Substantia nigra (tissue), 51 donors: ENCODE measurements at places on chromosomes 6 and 20.
A peak's percentile ranks its signal among the peaks of the same experiment; 100 is the strongest.

- DNase-seq, result no peak
Observed at GRCh38 chr20:9400171-9401025, 114.0 kb upstream of the LAMP5 start.

- no peak for DNase-seq
Observed at GRCh38 chr20:59324521-59325141, 24.2 kb downstream of the EDN3 start.

- DNase-seq, result no peak
Observed at GRCh38 chr20:24779946-24780345, 169.1 kb upstream of the CST7 start.

GRCh38 chr6:70131528-70131927, 171.4 kb downstream of the COL9A1 start:
- DNase-seq, result no peak

DNA sequence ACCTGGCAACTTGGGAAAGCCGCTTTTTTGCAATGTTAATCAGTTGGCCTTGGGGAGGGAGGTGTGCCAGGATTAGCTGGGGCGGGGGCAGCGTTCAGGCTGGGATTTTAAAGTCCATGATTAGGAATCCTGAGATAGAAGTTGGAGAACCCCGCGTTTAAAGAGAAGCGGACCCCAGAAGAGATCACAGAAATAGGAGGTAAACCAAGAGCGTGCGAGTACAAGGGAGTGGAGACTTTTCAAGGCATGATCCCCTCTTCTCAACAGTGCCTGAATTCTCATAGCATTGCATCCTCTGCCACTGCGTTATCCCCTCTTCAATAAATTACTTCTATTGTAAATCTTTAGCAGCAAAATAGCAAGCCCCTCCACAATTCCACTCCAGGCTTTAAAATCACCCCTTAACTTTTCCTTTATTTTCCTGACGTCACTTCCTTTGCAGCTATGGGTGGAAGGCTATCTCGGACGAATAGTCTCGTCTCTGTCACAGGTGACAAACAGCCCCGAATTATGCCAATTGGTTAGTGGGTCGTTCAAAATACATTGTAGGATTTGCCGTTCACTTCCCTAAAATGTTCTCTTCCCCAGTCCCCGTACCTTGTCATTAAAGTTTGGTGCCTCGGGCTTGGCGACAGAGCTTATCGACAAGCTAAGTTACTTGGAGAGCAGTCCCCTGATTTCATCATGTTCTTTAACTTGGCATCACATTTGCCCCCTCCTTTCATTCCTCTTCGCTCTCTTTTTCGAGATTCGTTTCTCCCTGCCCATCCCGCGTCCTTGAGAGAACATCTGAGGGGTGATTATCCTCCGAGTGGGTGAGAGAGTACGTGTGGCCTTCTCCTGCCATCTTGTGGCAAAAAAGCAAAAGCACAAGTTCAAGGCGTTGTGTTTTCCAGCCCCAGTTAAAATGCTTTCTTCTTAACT, 17.1 kb downstream of the OR2B2 start:
- peak; percentile 35 for DNase-seq

DNA sequence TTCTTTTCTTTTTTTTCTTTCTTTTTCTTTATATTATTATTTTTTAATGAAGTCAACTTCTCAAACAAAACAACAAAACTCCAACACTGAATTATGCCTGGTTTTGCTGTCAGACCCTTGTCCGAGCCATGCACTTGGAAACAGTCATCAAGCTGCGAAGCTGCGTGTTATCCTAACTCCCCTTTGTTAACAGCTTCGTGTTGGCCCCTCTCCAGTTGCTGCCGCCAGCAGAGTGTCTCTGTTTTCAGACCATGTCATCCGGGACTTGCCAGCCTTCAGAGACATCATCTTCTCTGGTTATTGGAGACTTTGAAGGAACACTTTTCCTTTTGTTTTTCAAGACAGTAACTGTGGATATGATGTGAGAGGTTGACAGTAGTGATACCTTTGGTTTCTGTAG, 83.1 kb downstream of the TRMT11 start:
- no peak for DNase-seq

DNA sequence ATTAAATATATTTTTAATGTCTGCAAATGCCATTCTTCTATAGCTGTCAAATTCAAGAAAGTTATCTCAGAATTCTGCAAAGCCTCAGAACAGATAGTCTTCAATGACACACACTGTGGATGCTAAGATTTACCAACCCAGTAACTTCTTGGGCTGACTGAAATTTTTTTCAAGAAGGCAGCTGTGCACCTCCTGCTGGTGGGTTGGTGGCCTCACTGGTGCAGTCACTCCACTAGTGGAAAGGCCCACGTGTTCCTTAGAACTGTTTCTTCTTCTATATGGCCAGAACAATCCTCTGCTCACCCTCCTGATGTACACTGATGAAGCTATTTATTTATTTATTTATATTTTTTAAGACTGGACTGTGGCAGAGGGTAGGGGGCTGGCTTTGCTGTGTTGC, 28.1 kb upstream of the MTCL3 start:
- no peak for DNase-seq

DNA sequence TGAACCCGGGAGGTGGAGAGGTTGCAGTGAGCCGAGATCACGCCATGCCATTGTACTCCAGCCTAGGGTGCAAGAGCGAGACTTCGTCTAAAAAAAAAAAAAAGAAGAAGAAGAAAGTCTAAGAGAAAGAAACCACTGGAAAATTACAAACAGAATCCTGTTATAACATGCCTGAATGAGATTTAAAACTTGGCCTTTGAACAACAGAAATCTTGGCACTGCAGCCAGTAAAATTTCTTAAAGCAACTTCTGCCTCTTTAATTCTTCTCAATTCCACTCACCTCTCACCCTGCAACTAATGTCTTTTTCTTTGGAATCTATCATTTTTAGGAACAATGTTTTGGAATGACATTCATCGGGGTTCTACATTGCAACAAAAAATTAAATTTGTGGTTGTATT, 26.3 kb downstream of the PM20D2 start:
- no peak for DNase-seq

DNA sequence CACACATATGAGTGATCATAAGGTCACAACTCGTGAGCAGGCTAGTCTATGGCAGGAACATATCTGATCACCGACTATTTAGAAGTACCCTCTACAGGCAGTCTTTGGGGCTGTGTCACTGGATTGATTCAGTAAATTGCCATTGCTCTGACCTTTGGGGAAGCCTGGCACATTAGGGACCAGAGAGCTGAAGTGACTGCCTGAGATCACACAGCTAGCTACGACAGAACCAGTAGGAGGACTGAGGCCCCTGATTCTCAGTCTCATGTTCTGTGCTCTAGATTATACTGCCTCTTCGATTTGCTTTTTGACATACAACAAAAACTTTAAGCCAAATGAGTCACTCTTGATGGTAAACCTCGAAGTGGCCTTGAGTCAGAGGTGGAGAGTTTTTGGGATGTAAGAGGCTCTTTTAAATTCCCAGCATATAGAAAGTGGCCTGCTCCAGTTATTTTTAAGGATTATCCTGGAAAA, 247.5 kb upstream of the SUPT3H start:
- no peak for DNase-seq

GRCh38 chr20:60138256-60139220, 180.3 kb downstream of the CDH26 start:
- DNase-seq, result no peak

GRCh38 chr20:32354592-32355416, 3.3 kb upstream of the ASXL1 start:
- DNase-seq, result no peak

DNA sequence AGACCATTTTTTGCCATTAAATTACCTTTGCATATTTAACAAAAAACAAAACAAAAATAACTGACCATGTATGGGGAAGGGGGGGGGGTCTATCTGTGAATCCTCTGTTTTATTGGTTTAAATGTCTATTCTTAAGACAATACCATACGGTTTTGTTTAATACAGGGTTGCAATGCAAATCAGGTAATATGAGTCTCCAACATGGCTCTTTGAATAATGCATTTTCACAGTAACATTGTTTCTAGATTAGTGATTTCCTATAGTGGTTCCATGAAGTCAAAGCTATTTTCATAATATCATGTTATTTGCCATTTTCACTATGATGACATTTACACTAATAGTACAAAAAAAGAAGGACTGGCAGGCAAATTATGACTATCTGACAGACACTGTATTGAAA, 64.7 kb upstream of the LYRM2 start:
- no peak for DNase-seq

DNA sequence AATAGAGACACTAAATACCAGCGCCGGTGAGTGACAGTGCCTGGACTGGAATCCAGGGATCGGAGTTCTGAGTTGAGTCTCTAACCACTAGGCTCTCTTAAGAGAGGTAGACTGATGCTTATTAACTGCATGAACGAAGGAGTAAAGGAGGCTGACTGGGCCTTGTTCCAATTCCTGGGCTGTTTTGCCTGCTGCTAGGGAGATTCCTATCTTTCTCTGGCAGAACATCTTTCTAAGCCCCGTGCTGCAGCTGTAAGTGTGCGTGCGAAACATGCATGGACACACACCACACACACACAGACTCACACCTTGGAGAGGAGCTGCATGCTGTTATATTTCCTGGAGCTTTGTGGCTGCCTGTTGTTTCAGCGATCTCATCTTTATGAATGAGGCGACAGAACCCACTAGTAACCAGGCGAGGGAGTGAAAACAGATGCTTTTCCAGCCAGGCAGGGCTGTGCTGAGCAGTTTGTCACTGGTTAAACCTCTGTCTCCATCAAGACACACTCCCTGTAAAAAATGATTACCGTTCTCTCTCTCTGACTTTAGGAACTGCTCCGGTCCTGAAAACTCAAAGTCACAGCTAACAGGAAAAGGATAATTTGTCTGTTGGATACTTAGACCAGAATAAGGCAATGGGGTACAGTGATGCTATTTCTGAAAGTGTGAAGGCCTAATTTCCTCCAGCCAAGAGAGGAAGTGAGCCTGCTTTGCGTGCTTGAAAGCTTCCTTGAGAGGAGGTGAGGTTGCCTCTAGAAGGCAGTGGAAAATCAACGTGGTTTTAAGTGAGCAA, 157.4 kb upstream of the ZNF217 start:
- DNase-seq, result no peak

GRCh38 chr6:7401075-7401474, 11.5 kb downstream of the RIOK1 start:
- DNase-seq, result no peak

DNA sequence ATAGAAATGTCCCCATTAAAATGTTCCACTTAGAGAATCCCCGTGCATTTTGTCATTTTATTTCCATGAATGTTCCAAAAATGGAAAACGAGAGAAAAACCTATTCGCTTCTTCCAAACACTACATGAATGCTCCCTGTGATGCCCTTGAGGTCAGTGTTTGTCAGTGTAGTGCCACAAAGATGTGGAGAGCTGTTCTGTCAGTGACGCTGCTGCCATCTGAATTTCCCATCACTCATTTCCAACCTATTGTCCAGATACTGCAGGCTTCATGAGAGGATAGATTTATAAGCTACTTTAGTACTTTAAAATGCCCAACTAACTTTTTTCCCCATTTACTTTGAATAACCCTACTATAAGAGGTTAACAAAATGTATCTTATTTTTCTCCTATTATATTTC, 335.8 kb downstream of the CDKAL1 start:
- DNase-seq, result no peak

GRCh38 chr6:110563711-110564110, 87.3 kb upstream of the SLC22A16 start:
- DNase-seq, result no peak

- DNase-seq, result no peak
Observed at GRCh38 chr20:55569084-55569483, 436.2 kb downstream of the CBLN4 start.

- no peak for DNase-seq
Observed at GRCh38 chr6:143647191-143647590, 30.6 kb upstream of the PHACTR2 start.

- no peak for DNase-seq
Observed at GRCh38 chr20:45998337-45998736, 10.4 kb upstream of the MMP9 start.

DNA sequence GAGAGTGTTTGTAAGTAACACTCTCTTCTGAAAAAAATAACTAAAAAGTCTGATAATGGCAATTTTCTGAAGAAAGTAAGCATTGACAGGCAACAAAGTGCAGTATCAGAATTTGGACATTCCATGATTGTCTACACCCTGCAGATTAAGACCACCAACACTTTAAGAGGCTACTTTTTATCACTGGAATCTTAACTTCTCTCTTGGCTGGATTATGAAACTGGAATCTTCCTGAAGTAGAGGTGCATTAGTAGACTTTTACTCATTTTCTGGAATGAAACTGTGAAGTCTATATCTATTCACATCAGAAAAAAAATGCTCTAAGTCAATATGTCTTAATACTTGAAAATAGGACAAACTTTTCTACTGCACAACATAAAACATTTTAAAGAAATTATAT, 547.5 kb downstream of the COL12A1 start:
- no peak for DNase-seq

- DNase-seq, result no peak
Observed at GRCh38 chr6:101015541-101015940, 134.4 kb upstream of the ASCC3 start.

DNA sequence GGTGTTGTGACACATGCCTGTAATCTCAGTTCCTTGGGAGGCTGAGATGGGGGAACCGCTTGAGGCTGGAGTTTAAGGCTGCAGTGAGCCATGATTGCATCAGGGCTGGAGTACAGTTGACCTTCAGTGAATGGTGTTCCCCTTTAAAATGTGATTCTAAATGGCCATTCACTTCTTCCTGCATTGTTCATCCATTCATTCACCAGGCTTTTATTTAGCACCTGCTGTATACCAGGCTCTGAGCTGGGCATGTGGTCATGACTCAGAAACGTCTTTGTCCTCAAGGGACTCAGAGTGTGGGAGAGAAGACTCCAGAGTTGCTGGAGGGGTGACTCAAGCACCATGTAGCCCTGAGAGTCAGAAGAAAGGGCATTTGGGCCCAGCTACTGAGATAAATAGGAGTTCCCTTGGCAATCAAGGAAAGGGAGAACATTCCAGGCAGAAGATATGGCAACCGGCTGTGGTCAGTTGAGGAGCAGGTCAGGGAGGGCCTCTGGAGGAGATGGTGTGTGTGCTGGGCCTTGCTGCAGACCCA, 101.1 kb downstream of the DLGAP4 start:
- no peak for DNase-seq

DNA sequence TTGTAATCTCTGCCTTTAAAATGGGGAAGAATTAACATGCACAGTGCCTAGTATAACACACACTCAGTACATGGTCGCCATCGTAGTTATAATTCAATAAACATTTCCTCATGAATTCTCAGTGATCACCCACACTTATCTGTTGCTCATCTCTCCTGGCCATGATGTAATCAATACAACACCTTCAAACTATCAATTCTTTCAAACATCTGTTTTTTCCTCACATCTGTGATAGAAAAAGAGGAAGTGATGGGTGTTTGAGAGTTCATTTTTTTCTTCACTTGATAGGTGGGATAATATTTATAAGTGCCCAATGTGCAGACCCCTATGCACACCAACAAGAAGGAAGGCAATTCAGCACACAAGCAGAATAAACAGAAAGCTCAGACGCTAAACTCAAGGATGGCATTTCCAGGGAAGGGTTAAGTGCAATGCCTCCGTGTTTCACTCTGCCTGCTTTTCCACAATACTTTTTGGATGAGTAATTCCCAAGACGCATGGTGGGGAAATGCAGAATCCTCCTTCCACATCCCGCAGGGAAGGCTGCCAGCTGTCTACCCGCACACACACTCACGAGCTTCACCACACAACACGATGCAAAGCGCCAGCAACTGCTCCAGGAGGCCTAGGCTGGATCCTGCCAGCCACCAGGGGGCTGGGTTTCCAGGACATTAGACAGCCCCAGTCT, 100.3 kb downstream of the GMPR start:
- DNase-seq, result no peak
